Endodermal cell (in vitro differentiated cells): ENCODE measurements at places on chromosomes 11 and 22. TPM values are rescaled to one million over a fixed set of nuclear protein-coding genes. Genes with fewer than 3 reads are reported as not detected.

GRCh38 chr11:75563978-75564552 is 2.0 kb downstream of the SERPINH1 start:
- peak; percentile 95 for DNase-seq

GRCh38 chr11:65380460-65381119 is 1.9 kb downstream of the SLC25A45 start:
- DNase-seq = no peak

DNA sequence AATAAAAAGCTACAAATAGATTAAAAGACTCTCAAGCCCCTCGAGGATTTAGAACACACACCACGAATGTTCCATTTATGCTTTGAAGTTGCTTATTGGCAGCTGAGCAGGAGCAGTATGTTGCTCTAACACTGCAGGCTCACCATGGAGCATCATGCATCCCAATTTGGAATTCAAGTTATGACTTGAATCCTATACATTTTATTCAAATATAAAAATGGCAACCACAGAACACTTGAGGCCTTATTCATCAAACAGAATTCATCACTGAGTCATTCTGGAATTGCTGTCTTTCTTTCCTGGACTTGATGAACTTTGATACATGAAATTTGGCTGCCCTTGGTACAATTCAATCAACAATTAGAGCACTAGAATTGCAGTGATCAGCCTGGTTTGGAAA is 24.5 kb upstream of the BLID start:
- DNase-seq = no peak

Gene MRGPRX3
- total RNA-seq = not detected in 2 replicates

Gene CCDC81
- total RNA-seq = 34.0 to 65.4 TPM (median 36.1 TPM) in 3 replicates
